ENCODE measurements at places on chromosomes 7 and 10.

GRCh38 chr10:106301146-106301545 is 863.4 kb downstream of the SORCS1 start:
- DNase-seq, result no peak

GRCh38 chr10:5575482-5576153 is 50.9 kb downstream of the CALML3 start:
- no peak for DNase-seq

DNA sequence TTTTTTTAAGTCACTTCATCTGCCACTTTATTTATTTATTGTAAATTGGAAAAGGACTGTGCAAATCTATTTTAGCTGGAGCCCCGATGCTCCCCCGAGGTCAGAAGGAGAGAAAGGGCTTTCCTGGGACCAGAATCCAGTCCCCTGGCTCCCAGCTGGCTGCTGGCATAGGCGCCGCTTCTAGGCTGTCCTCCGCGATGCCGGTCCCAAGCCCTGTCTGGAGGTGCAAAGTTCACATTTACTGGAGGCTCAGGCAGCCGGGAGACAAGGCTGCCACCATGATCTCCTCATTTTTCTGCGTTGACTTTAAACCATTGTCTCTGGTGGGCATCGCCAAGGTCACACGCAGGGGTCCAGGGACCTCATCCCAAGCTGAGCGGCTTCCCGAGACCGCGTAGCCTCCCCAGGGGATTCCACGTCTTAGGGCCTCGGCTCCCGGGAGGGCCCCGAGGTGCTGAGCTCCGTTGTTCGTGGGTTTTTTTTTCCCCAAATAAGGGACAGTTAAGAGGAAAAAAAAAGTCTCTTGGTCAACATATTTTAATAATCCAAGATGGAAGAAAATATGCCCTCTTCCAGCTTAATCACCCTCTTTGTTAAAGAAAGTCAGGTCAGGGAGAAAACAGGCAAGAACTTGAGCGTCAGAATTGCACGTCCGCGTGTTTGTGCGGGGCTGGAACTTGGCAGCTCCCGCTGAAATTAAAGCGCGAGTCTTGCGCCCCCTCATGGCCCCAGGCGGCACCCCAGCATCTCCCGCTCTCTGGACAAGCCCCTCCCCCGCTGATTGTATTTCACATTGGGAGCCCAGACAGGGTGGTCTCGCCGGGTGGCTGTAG is 11.9 kb downstream of the RGR start:
- DNase-seq, result peak; percentile 11

GRCh38 chr10:9158675-9159074 is 1104.2 kb downstream of the GATA3 start:
- no peak for DNase-seq

- DNase-seq, result no peak
Measured at GRCh38 chr10:43862756-43863155, 214.1 kb upstream of the ZNF32 start.

- no peak for DNase-seq
Measured at GRCh38 chr10:66222462-66223046, 703.3 kb upstream of the LRRTM3 start.

DNA sequence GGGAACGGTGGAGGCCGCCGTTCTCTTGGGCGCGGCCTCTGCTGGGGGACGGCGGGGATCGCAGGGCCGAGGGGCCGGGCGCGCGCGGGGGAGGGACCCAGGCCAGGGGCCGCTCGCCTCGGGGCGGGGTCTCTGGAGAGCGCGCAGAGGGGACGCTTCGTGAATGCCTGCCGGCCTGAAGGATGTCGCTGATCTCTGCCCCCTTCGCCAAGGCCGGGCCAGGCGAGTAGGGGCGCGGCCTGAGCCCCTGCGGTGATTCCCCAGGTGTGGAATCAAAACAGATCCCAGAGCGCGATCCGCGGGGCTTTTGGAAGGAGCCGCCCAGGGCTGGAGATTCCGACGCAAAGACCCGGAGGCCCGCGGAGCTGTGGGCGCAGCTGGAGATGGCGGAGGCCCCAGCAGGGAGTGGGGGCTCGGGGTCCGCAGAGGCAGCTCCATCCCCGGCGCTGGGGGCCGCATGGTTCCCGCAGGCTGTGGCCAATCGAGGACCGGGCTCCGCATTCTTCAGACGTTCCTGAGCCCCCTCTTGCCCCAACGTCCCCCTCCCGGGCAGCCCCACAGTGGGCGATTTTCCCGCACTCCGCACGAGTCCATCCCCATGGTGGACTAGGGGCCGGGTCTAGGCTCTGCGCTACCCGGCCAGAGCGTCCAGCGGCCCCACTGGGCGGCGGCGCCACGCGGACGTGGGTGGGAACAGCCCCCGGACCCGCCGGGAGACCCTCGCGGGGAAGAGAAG is 166.0 kb downstream of the ACTR3B start:
- no peak for DNase-seq

DNA sequence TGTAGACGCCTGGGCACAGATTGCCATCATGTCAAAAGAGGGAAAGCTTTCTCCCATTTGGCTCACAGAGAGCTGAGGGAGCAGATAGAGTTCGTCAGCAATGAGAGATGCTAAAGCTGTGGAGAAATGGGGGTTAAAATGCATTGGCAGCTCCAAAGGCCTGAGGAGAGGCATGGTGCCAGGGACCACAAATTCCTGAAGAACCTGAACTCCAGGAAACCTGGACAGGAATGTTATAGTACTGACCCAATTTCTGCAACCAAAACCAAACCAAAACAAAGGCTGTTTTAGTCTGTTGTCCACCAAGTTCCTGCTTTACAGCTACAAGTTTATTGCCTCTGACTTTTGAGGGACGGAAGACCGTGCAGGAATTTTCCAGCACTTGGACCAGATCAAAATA is 575.7 kb downstream of the REEP3 start:
- no peak for DNase-seq

DNA sequence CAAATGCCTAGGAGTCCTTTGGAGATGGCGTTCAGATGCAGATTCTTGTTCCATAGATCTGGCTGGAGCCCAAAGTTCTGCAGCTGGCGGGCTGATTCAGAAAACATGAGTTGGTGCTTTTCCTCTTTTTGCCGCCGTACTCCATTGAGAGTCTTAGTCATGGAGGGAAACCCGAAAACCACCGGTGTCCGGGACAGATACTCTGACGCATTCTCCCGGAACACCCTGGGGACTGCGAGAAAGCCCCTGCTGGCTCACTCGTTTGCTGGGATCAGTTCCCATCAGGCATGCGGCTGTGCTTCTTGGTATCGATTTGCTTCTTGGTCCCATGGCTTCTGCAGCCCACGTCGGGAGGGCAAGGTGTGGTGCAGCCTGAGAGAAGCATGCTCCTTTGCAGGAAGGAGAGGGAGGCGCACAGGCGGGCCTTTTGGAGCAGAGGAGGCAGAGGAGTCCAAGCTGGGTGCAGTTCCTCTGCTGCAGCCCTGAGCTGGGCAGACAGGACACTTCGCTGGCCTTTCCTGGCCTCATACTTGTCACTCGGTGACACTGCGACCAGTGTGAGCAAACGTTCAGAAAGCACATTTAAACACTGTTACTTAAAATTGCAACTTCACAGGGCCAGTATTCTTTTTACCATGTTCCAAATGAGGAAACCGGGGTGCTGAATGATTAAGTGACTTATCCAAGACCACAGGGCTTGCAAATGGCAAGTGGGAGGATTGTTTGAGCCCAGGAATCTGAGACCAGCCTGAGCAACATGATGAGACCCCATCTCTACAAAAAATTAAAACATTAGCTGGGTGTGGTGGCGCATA is 30.6 kb upstream of the PFKFB3 start:
- no peak for DNase-seq
